ENCODE measurements at places on chromosomes 4 and X.
A peak's percentile ranks its signal among the peaks of the same experiment; 100 is the strongest.

GRCh38 chrX:331151-331824 is 12.7 kb upstream of the GTPBP6 start:
- peak; percentile 43 for DNase-seq

DNA sequence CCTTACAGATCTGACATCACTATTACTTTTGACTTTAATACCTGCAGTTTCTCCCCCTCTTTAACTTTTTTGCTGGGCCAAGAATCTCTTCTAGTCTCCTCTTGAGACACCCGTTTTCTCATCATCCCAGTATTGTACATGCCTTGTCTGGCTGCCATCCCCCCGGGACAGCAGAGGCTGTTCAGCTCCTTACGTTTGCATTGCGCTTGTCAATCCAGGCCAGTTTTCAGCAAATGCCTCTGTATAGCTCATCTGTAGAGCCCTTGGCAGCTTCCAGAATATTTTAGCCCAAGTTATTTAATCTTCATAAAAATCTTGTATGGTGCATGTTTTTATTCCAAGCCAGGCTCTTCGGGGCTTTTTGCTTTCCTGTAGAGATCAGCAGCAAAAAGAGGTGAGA is 22.3 kb upstream of the HOPX start:
- DNase-seq, result no peak

GRCh38 chr4:150562250-150562649 is 19.7 kb upstream of the MAB21L2 start:
- no peak for DNase-seq

GRCh38 chr4:110055158-110055768 is 142.6 kb downstream of the EGF start:
- peak; percentile 39 for DNase-seq

GRCh38 chr4:28232376-28232775 is 1371.7 kb downstream of the STIM2 start:
- DNase-seq, result no peak

DNA sequence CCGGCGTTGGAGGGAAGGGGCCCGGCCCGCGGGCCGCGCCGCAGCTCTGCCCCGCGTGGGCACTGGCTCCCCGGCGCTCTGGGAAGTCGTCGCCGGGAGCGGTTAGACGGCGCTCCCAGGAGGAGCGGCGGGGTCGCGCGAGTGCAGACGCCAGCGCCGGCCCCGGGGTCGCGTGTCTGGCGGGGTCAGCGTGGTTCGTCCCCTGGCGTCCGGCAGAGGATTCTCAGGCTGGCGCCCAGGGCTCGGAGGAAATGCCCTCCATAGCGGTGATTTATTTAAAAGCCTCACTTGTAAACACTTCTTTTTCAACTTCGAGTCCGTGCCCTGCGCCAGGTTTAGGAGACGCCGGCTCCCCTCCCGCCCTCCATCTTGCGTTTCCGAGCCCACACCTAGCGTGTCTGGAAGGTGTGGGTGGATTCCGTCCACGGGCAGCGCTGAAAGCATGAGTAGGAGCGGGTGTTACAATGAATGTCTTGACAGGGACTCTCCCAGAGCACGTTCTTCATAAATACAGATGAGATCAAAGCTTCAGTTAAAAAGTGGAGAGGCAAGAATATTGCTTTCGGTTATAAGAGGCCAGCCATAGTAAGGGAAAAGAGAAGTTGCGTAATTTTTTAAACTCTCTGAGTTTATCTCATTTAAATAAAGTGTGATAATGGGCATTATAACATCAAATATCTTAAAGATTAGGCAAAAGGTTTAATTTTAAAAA is 692 bp downstream of the FAM241A start:
- DNase-seq, result peak; percentile 59

DNA sequence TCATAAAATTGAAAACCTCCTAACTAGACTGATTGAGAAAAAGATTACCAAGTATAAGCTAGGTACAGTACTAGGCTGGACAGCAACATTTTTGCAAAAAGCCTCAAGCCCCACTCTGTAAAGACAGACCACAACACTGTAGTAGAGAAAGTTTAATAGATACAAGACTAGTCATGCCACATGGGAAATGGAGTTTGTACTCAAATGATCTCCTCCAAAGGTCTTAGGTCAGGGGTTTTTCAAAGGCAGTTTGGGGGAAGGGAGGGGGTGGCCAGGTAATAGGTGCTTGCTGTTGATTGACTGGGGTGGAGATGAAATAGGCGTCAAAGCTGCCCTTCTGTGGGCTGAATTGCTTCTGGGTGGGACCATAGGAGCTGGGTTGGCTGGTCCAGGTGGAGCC is 14.2 kb downstream of the CNGA1 start:
- DNase-seq, result no peak

DNA sequence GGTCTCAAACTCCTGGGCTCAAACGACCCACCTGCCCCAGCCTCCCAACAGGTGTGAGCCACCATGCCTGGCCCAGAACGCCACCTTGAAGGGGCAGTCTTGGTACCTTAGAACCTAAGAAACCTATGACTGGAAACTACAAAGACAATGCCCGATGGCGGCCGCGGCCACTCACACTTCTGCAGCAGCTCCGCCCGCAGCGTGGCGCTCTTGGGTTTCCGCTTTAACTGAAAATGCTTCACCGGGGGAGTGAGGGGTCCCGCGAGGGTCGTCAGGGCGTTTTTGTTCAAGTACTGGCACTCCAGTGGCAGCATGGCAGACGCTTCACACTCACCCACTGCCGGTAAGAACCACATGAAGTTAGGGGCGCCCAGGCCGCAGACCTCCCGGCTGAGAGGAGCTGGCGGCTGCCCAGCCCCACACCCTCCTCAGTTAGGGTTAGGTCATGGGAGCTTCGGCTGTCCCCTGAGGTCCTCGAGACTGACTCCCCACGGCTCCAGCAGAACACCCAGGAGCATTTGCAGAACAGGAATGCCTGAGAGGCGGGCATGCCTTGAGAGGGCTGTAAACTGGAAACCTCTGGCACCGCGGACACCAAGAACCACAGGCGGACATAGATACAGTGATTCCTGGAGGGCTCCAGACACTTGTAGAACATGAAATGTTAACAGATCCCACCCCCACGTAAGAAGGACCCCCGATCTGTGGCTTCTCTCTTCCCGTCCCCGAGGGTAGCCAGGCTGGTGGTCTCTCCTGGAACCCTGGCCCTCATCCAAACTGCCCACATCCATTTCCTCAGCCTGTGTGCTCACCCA is 19.0 kb downstream of the NELFA start:
- no peak for DNase-seq

DNA sequence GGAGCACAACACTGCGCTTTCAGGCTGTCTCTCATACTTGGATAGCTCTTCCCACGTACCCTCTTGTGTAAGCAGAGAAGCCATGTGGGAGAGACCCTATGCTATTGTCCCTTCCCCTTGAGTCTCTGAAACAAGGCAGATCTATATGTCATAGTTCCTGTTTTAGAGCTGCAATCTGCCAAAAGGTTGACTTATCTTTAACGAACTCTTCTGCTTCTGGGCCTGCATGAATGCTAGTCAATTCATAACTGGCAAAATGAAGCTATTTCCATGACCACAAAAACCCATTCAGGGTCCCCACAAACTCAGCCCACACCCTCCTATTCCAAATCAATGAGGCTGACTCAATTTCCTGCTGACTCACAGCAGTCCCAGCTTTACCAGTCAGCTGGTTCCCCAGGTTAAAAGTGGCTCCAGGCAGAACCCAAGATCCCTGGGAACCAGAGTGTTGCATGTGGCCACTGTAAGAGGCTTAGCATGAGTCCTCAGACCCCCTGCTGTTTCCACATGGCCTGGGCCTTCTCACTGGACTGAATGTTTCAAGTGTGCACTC is 25.3 kb upstream of the SOD3 start:
- peak; percentile 58 for DNase-seq

GRCh38 chr4:137819964-137820383 is 287.7 kb upstream of the PCDH18 start:
- DNase-seq, result peak; percentile 76

DNA sequence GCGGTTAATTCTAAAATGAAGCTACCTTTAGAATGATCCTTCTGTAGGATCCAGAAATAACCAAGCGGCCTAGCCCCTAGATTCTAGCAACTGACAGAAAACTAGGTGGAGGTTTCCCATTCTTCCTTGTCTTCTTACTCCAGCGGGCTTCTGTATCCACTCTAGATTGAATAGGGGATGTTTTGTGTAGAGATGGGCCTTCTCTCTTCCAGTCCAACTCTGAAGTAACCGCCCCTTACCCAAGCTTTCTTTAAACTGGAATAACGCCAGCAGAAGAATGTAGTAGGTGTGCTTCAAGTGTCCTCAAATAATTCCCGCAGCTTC is 386 bp upstream of the TMEM184C start:
- DNase-seq, result no peak

DNA sequence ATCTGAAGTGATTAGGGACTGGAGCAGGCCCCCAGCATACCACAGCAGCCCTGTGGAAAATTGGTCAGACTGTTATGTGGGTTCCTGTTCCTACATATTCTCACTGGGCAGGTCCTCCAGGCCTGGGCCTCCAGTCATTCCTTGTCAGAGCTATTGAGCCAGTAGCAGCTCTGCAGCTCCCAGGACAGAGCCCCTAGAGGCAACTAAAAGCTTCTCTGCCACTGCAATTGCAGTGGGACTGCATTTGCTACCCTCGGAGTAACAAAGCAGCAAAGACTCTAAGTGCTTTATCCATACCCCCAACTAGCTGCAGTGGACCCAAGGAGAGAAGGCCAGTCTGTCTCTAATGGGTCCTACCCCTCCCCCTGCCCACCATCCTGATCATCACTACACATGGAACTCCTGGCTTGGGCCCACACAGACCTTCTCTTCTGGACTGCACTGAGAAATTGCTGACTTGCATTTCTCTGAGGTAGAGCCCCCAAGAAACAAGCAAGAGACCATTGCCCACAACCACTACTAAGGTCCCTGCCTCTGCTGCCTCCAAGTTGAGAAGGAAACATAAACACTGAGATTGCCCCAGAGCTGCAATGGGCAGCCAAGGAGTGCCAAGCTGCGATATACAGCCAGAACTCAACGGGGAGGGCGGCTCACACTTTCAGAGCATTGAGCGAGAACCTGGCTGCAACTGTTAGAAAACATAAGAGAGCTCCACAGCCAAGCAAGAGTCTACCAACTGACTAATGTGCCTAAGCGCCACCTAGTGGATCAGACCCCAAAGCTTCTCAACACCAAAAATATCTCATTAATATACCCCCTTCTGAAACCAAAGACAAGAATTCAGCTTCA is 738.7 kb upstream of the NDST4 start:
- DNase-seq, result no peak

- DNase-seq, result peak; percentile 77
These were observed 769 bp downstream of the TCEAL1 start for GRCh38 chrX:103629318-103630170.

DNA sequence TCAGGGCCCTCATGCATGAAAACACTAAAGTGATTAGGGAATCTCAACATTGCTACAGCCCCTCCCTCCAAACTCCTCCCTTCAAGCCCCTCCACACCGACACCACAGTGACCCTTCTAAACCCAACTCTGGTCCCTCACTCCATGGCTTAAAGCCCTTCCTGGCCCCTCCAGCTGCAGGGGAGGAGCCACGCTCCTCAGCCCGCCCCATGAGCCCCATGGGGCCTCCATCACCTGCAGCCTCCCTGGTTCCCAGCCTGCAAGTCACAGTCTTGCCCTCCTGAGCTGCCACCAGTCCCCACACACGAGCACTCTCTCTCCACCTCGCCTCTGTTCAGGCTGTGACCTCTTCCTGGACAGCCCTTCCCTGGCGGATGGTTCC is 31.2 kb downstream of the PPP2R2C start:
- DNase-seq, result no peak

DNA sequence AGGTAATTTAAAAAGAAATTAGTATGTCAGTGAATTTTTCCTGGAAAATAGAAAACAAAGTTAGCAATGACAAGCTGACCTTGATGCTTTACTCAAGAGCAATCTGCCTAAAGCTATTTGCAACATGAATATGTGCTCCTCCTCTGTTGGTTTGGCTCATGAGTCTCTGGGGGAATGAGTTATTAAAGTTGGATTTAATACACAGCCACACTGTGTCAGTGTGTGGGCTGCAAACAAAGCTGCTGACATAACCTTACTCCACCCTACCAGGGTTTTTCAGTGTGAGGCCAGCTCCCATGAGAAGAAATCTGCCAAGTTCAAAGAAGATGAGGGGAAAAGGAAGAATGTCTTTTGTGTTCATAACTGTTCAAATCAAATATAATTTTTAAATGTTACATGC is 280.5 kb downstream of the TLL1 start:
- no peak for DNase-seq

GRCh38 chrX:153554519-153555167 is 37.2 kb downstream of the ATP2B3 start:
- peak; percentile 65 for DNase-seq

DNA sequence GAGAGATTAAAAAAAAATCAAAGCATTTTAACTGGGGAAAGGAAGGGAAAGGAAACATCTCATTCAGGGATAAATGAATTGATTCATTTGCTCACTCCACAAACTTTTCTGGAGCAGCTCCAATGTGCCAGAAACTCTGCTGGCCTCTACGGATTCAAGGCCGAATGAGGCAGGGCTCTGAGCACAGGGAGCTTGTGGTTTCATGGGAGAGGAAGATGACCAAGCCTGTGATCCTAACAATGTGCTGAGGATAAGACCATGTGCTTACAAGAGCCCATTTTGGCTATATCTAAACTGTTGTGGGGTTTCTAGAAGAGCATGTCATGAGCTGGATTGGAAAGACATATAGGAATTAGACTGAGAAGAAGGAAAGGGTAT is 137.5 kb downstream of the ZNF674 start:
- DNase-seq, result peak; percentile 39

GRCh38 chrX:17161991-17162390 is 213.0 kb upstream of the NHS start:
- DNase-seq, result no peak
